ENCODE measurements at places on chromosomes 4 and X. TPM values are rescaled to one million over a fixed set of nuclear protein-coding genes. Genes with fewer than 3 reads are reported as not detected.

GRCh38 chrX:37666516-37666915, 19.1 kb upstream of the XK start:
- DNase-seq: no peak

DNA sequence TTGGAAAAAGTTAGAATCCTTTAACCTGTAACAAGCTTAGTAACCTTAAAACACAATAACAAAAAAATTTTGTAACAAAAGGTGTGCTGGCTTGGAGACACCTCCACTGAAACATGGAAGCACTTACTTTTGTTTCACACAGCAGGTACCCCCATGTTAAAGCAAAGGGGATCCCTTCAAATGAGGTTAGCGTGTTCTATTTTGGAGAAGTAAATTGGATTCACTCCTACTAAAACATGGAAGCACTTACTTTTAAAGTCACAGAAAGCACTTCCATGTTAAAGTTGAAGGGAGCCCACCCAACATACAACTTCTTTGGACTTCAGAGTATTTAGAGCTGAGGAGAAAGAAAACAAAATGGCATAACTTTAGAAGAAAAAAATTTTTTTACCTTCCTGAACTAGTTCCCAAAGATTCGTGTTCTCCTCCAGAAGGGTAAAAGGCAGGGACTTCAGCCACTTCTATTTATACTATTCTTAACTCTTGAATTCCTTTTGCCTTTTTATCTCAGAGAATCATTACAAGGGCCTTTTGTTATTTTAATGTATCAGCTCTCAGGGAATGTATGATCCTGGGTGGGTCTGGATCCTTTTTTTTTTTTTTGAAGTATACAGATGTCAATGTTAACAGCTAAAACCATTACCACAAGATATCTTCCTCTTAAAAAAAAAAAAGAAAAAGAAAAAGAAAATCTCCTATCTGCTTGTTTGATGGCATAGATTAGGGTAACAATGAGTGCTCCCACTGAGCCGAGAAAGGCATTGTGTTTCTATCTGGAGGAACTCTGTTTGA, 11.5 kb downstream of the LARP7 start:
- DNase-seq: no peak

DNA sequence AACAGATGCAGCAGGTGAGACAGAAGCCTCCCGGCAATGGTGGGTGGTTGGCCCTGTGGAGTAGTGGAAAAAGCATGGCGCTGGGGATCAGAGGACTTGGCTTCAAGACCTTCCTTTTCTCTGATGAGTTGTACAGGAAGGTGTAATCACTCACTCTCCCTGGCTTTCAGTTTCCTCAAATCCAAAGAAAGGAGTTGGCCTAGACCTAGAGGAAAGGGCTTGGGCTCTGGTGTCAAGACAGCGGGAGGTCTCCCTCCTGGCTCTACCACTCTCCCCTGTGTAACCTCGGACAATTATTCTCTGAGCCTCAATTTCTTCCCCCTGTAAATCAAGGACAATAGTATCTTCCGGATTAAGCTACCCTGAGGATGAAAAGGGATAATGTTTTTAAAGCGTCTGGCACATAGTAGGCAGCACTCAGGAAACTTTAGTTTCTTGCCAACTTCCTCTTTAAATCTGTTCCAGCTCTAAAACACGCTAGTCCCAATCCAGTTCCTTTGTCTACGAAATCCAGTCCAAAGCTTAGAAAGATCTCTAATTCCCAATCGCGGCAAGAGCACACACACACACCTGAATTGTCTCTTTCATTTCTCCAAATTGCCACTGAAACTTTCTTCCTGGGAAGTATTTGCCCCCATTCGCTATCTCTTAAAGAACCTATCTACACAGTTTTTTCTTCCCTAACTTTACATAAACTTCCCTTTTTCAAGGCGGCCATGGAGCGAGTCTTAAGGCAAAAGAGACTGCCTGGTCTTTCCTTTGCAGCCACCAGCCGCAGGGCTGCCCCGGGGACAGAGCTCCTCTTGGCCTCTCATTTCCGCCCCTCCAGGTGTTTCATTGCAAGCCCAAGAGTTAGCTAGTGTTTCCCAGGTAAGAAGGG, 29.9 kb upstream of the GPC4 start:
- no peak for DNase-seq

DNA sequence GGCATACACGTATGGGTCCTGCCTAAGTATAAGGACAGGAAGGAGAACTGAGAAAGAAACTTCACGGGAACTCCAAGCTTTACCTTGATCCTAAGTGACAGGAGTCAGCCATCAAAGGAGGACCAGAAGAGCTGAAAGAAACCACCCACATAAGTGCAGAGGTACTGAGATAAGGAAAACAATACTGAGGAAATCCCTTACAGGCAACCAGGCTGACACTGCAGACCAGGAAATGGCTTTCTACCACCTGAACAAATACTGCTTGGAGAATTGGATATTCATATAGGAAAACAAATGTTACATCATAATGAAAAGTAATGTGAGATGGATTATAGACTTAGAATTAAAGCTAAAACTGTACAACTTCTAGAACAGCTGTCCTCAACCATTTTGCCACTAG, 127.0 kb downstream of the IL15 start:
- no peak for DNase-seq

GRCh38 chrX:1103360-1103759, 109.1 kb downstream of the CRLF2 start:
- no peak for DNase-seq

GRCh38 chr4:110268352-110268751, 69.9 kb upstream of the ELOVL6 start:
- DNase-seq: no peak

GRCh38 chrX:45697591-45697990, 496.9 kb upstream of the DIPK2B start:
- no peak for DNase-seq

DNA sequence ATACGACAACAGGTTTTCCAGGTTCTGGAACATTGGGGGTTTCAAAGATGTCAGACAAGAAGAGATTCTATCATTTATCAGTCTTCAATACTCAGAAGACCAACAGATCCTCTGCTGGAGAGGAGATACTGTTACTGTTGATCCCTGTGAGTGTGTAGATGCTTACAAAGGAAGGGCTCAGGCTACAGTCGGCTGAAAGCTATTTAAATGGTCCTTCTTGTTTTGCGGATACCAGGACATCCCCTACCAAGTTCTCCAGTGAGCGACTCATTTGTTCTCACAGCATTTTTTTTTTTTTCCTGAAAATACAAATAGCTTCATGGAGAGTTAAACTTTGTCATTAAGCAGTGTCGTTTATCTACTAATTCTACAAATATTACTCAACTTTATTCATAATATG, 201.6 kb downstream of the CAMK2D start:
- DNase-seq: no peak

GRCh38 chr4:15425520-15425919, 2.3 kb upstream of the C1QTNF7 start:
- no peak for DNase-seq

DNA sequence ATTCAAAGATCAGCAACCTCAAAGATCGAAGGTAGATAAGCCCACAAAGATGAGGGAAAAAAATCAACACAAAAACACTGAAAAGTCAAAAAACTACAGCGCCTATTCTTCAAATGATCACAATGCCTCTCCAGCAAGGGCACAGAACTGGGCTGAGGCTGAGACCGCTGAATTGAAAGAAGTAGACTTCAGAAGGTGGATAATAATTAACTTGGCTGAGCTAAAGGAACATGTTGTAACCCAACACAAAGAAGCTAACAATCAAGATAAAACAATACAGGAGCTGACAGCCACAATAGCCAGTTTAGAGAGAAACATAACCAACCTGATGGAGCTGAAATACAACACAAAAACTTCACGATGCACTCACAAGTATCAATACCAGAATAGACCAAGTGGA, 231.1 kb downstream of the STPG2 start:
- DNase-seq: no peak

DNA sequence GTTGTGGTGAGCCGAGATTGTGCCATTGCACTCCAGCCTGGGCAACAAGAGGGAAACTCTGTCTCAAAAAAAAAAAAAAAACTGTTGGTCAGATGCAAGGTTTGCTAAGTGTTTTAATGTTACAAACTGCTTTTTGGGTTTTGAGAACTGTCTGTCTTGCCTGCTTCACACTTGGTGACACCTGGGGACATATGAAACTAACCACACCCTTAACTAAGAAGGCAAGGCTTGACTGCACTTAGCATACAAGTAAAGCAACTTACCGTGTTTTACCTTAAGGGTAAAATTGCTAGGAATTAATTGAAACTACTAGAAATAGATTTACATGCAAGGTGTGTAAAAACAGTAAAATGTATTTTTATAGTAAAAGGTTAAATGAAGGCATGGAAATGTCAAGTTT, 180.4 kb downstream of the OR13H1 start:
- DNase-seq: no peak

DNA sequence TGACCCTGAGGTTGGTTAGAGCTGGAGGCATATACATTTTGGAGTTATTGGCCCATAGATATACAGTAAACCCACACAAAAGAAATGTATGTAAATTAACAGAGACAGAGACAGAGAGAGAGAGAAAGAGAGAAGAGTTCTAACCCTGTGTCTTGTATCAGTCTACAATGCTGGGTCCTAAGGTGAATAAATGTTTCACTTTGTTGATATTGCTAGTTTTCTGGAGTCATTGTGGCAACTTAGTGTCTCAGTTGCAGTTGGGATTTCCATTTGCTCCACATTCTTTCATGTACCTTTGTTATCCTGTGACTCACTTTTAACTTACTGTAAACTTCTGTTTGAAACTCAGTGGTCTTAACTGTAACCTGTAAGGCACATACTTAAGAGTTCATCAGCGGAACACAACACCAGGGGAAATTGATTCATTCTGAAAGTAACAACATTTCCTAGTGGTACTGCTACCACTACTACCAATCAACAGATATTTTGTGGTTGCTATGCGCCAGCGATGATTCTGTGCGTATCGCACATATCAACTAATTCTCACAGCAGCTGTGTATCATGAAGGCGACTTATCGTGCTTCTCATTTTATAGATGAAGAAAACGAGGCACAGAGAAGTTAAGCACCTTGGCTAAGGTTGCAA, 38.5 kb upstream of the ETDA start:
- DNase-seq: no peak

DNA sequence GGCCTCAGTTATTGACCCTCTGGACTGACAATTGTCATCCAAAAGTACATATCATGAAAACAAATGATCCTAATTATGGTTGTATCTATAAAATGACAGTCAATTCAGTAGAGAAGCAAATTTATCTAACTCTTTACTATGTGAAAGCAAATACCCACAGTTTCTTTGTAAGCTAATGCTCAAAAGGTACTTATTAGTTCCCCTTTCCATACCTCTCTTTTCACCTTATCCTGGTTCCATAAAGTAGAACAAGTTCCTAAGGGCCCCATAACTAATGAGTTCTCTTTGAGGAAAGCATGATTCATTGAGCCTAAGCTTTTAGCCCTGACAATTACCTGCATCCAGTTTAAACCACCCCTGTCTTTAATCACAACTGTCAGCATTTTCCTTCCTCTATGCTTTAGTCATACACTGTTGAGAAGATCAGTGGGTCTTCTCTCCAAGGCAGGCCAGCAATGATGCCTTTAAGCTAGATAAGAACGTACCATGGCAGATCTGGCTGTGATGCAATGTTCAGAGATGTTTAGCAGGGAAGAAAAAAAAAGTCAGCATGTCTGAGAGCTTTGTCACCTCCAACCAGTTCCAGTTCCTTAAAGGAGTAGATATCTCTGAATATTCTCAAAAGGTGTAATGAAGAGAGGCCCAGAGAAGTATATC, 179.7 kb upstream of the RASGEF1B start:
- DNase-seq: no peak

GRCh38 chr4:6071959-6072720, 53.9 kb upstream of the C4orf50 start:
- no peak for DNase-seq

GRCh38 chrX:104921584-104922205, 298.8 kb downstream of the TEX13A start:
- no peak for DNase-seq

DNA sequence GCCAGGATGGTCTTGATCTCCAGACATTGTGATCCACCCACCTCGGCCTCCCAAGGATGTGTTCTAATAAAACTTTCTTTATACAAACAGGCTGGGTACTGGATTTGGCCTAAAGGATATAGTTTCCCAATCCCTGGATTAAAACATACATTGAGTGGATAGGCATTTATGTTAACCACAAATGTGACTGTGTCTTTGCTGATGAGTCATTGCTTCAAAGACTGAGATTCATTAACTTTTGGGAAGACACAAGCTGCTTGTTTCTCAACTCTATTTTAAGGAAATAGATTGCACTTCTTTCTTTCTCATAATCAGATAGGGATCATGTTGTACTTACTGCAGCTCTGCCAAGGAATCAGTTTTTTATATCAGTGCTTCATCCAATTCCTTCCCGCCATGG, 131.3 kb upstream of the AGA start:
- DNase-seq: no peak

DNA sequence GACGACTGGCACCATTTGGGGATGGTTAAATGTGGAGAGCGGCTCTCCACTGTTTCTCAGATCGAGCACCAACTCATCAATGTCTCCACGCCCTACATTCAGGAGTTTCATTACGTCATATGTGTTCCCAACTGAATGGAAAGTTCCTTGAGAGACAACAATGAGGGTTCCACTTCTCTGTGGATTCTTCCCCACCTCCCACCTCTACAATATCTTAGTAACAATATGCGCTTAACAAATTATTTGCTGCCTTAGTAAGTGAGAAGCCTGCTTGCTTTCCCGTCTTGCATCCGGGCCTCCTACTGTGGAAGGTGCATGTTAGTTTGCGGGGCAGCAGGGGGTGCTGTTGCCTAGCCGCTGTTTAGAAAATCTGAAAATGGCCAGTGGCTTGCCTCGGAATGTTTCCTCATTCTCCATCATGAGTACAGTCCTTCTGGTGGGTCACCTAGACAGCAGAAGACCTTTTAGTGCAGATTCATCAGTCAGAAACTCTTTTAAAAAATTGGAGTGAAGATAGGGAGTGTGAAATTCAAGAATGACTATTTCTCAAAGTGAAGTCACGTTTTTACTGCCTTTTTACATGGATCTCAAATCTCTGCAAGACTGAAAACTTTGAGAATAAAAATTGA, 55.7 kb downstream of the PHOX2B start:
- DNase-seq: no peak

DNA sequence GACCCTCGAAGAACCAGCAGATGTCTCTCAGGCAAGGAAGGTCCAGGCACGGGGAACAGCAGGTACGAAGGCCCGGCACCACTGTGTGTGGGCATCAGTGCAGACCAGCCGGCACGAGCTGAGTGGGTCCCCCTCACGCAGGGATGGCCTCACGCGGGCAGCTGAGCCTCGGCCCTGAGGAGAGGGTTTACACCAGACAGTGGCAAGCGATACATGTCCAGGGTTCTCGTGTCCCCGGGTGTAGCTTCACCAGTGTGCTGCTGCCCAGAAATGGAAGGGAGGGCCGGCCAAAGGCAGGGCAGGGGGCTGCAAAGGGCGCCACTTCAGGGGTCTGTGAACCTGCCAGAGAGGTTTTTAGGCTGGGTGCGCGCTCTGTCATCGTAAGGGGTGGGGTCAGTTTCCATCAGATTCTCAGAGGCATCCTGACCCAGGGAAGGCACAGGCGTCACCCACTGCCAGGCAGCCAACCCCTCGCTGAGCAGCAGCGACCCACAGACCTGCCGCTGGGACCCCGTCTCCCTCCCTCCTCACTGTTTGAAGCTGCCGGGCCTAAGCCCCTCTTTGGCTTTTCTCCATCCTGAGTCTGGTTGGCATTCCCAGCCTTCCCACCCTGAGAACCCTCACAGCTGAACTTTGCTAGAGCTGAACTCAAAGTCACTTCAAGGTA, 107.0 kb downstream of the CPZ start:
- DNase-seq: no peak

The PABPC1L2A gene
- total RNA-seq: not detected

The PNPLA4 gene
- 18.3 TPM for total RNA-seq

The GPR82 gene
- total RNA-seq: 0.61 TPM

The GLRA3 gene
- 0.05 TPM for total RNA-seq

Measured in thymus (tissue), 14 donors.